SK-MEL-5 (cell line): ENCODE measurements at places on chromosomes 5 and 9.

DNA sequence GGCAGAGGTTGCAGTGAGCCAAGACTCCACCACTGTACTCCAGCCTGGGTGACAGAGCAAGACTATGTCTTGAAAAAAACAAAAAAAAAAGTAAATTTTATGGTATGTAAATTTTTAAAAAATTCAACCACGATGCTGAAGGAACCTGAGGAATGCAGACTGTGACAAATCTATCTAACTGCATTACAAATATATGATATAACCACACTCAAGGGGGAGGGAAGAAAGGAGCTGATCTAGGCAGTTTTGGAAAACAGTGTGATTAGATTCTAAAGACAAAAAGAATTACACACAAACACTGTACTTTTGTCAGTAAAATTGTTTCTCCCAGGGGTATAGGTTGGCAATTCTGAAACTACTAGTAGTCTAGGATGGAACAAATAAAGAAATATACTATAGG lies 17.0 kb downstream of the LARS1 start:
- no peak for DNase-seq

- no peak for DNase-seq
These were observed 15.4 kb upstream of the VPS13A start for GRCh38 chr9:77161966-77162365.

- no peak for DNase-seq
These were observed 300.1 kb downstream of the TMEM167A start for GRCh38 chr5:82777106-82777505.

GRCh38 chr5:108661590-108662219 lies 86.0 kb upstream of the FER start:
- no peak for DNase-seq

- no peak for DNase-seq
These were observed 28.3 kb upstream of the NDFIP1 start for GRCh38 chr5:142080248-142080647.

DNA sequence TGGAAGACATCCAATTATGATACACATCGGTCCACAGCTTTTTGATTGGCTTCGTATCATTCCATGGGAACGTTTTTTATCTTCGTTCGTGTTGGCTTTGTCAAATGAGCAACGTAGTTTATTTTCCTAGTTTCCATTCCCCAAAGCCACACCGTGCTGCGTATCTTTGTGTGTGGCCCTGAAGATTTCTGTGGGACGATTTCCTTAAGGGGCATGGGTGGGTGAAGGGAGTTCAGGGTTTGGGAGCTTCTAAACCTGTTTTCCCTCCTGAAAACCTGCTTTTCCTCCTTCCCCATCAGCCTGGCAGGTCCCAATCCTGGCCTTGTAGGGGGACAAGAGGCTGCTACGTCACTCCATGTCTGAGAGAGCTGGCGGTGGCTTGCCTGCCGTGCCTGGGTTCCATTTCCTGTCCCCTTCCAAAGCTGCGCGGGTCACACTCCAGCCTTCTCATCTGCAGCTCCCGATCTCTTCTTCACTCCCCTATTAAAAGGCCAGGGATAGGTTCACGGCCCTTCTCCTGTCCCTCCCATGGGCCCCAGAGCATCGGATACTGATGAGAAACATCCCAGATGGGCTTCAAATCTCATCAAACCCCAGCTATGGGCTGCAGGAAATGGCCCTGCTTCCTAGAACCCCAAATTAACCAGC lies 23.5 kb upstream of the ASS1 start:
- DNase-seq, result no peak

- peak; percentile 67 for DNase-seq
These were observed 191.0 kb downstream of the TARS1 start for GRCh38 chr5:33631786-33632185.

GRCh38 chr5:151718646-151719045 lies 31.9 kb upstream of the SPARC start:
- no peak for DNase-seq

DNA sequence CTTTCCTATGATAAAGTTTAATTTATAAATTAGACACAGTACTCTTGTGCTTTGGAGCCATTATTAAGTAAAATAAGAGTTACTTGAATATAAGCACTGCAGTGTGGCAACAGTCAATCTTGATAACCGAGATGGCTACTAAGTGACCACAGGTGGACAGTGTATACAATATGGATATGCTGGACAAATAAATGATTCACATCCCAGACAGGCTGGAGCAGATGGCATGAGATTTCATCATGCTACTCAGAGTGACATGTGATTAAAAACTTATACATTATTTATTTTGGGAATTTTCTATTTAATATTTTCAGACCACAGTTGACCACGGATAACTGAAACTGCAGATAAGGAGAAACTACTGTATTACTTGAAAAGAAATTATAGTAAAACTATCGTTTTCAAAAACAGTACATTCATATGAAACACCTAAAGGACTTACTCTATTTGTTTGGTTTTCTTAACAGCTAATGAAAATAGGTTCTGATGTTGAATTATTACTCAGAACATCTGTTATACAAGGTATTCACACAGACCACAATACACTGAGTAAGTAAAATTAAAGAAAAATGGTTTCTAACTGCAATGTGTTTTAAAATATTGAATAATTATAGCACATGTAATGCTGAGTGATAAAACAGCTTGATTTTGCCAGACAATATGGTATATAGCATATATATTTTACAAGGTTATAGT lies 16.0 kb downstream of the LYRM7 start:
- DNase-seq, result no peak

DNA sequence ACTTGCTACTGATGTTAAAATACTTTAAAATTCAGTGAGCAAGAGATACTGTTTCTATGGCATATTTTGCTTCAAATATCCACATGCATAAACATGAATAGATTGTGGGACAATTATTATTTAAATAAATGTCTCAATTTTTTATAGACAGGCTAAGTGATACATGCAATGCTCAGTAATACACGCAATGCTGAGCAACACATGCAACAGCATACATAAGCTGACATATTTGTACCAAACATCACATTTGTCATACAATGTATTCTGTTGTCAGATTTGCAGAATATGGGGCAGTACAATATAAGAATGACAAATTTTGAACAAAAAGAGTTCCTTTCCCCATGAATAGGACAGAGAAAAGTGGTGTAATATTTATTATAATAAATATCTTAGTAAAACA lies 155.5 kb downstream of the PDE4D start:
- DNase-seq, result no peak

- DNase-seq, result no peak
These were observed 49.8 kb downstream of the FEM1C start for GRCh38 chr5:115494570-115495289.
